ENCODE measurements at places on chromosomes 11 and 22.

DNA sequence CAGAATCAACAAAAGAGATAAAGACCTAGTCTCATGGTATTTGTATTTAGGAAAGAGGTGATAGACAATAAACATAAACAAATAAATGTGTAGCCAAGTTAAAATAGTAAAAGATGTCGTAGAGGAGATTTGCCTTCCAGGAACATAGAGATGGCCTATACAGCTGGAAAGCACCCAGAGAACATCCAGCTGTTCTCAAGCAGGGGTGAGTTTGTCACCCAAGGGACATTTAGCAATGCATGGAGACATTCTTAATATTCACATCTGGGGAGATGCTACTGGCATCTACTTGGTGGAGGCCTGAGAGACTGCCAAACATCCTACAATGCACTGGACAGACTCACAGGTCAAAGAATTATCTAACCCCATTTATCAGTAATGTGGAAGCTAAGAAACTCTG lies 88.3 kb downstream of the C11orf87 start:
- no peak for DNase-seq

DNA sequence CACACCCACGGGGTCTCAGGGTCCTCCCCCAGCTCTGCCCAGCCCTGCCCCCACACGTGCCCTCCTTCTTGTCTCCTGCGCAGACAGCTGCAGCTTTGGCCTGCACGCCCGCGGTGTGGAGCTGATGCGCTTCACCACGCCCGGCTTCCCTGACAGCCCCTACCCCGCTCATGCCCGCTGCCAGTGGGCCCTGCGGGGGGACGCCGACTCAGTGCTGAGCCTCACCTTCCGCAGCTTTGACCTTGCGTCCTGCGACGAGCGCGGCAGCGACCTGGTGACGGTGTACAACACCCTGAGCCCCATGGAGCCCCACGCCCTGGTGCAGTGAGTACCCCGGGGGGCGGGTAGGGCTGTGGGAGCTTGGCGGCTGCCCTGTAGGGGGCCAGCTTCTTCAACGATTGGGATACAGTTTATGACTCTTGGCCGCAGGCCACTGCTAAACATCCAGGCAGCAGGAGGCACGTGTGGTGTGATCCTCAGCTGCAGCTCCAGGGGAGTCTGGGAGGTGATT lies 30.8 kb downstream of the ST14 start:
- DNase-seq: no peak

DNA sequence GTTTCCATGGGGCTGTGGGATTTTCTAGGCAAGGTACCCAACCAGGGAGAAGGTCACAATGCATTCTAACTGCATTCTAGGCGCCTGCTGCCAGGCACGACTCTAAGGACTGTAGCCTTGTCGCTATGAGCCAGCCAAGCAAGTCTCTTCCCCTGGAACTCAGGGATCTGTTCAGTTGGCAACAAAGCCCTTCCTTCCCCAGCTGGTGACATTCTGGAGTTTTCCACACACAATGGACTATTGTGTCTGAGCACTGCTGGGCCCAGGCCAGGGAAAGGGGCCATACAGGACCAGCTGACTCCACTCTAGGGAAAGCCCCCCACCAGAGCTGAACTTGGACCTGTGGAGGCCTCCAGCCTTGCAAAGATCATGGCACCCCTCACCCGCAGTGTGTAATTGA lies 116.8 kb downstream of the RRAS2 start:
- peak; percentile 69 for DNase-seq

- DNase-seq: no peak
These were observed 5.4 kb upstream of the IGLL5 start for GRCh38 chr22:22882033-22882717.

- DNase-seq: peak; percentile 70
These were observed 13.7 kb downstream of the APBB1 start for GRCh38 chr11:6405052-6405667.

GRCh38 chr11:9069256-9069655 lies 22.1 kb downstream of the SCUBE2 start:
- DNase-seq: no peak

DNA sequence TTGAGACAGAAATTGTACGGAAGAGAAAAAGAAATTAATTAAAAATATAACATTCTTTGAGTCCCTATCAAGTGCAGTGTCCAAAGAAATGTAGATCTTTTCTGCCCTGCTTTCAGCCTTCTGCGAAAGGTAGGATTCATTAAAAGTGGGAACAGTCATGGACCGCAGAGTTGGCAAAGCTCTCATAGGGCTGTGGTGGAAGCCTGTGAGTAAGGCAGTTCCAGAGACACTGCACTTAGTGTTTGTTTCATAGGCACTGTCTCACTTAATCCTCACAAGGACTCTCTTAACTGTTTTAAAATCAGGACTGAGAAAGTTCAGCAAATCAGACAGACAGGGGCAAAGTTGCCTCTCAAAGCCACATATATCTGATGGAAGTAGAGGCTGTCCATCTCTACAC lies 5.5 kb downstream of the MRGPRX2 start:
- DNase-seq: no peak

DNA sequence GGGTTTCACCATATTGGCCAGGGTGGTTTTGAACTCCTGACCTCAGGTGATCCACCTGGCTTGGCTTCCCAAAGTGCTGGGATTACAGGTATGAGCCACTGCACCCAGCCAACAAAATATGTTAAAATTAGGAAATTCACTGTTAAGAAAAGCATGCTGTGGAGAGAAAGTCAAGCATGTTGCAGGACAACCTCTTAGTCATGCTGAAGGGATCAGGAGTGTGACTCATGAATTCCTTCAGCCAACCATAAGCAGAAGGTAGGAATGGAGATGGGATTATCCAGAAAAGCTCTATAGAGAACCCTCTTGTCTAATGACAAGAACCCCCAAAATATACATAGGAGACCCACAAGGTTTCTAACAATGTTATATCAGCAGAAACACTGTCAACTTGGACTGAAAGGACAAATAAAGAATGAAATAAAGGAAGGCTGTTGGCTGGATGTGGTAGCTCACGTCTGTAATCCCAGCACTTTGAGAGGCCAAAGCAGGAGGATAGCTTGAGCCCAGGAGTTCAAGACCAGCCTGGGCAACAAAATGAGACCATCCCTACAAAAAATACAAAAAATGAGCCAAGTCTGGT lies 16.0 kb downstream of the MRTFA start:
- no peak for DNase-seq

DNA sequence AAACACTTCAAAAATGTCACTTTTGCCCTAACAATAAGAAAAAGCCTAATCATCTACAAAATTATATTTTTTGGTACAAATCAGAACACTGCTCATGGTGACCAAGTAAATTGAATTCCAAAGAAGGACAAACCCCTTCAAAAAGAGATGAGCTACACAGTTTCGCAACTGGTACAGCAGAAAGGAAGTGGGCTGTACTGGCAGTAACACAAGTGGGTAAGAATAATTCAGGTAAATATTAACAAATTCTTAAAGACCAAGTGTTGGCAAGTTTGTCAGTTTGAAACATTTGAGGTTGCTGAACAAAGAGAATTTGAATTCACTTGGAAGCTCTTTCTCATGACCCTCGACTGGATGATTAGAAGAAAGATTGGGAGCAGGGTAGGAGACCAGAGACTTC lies 35.5 kb downstream of the MSANTD4 start:
- no peak for DNase-seq

- DNase-seq: no peak
These were observed 350.7 kb downstream of the LARGE1 start for GRCh38 chr22:33569559-33569958.

- no peak for DNase-seq
These were observed 87.9 kb downstream of the ADAMTS15 start for GRCh38 chr11:130536106-130537040.

DNA sequence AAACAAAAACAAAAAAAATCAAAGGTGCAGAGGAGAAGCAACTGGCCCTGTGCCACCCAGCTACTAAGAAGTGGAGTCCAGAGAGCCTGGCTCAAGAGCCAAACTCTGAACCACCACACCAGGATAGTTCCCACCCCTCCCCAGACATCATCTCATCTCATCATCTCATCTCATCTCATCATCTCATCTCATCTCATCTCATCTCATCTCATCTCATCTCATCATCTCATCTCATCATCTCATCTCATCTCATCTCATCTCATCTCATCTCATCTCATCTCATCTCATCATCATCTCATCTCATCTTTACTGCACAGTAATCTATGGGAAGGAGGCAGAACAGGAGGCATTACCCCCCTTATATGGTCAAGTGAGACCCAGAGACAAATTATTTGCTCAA lies 8.3 kb downstream of the CHRNA10 start:
- DNase-seq: no peak

GRCh38 chr11:104151404-104152204 lies 12.3 kb downstream of the PDGFD start:
- no peak for DNase-seq

DNA sequence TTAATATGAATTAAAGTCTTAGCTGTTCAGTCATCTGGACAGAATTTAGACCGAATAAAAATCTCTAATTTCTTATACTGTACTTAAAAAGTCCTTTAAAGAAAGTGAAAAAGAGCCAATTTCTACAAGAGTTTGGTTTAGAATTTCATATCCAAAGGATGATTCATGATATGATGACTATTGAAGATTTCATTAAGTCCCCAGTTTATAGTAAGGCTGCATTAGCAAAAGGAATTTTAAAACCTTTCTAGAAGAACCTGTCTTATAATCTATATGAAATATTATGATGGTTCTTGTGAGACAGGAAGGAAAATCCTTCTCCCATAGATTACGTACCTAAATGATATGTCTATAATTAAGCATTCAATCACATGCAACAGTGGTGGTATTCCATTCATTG lies 34.8 kb downstream of the TSG101 start:
- DNase-seq: no peak

DNA sequence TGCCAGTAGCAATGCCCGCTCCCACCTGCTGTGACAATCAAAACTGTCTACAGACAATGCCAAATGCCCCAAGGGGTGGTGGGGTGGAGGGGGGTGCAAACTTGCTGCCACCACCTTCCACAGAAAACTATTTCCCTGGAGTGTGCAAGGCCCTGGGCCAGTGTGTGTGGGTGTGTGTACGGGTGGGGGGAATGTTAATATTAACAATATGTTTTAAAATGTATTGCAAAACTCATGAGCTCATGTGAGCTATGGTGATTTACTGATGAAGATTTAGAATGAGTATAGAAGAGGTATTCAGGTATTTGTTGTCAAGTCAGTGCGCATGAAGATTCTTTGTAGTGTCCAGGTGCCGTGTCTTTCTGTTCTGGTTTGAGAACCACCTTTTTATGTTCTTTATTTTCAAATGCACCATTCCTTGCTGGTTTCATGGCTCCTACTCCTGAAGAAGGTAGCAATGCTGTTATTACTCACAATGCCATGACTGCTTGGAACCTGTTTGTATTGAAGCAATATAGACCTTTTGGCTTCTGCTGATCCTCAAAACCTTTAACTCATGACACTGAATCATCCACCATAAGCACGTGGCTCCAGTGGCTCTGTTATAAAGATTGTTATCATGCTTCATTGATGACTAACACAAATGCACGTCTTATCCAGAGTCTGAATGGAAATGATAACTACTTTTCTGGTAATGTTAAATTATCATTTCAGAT lies 29.9 kb upstream of the AQP11 start:
- DNase-seq: no peak

GRCh38 chr11:84549217-84549616 lies 1077.9 kb downstream of the DLG2 start:
- no peak for DNase-seq

GRCh38 chr22:42976217-42976933 lies 38.6 kb downstream of the PACSIN2 start:
- no peak for DNase-seq

GRCh38 chr11:63874511-63874910 lies 35.6 kb downstream of the MARK2 start:
- DNase-seq: no peak

GRCh38 chr11:14969901-14970323 lies 2.2 kb downstream of the CALCA start:
- no peak for DNase-seq

GRCh38 chr11:114073828-114074381 lies 14.4 kb downstream of the ZBTB16 start:
- no peak for DNase-seq

DNA sequence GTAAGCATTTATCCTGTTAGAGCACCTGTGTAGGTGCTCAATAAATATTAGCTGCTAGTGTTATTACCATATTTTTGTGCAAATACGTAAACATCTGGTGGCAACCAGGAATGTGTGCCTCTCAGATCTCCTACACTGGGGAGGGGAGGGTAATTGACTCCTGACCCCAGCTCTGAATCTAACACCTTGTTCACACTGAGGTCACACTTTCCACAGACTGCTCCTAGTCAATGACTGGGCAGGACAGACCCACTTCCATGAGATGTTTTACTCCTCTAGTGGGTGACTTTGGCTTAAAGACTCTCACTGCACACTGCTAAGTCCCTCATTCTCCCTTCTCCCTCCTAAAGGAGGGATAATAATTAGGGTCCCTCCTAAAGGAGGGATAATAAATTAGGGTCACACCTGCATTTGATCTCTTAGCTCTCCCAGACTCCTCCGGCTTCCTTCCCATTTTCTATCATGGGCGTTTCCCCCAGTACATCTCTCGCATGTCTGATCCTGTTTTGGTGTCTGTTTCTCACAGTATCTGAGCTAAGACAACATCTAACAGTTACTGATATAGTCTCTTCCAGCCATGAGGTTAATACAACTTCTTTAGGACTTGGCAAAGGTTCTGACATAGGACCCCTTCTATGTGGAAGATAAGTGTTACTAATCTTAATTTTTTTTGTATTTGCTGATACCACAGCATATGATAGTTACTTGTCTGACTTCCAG lies 8.0 kb downstream of the CSTPP1 start:
- DNase-seq: no peak

DNA sequence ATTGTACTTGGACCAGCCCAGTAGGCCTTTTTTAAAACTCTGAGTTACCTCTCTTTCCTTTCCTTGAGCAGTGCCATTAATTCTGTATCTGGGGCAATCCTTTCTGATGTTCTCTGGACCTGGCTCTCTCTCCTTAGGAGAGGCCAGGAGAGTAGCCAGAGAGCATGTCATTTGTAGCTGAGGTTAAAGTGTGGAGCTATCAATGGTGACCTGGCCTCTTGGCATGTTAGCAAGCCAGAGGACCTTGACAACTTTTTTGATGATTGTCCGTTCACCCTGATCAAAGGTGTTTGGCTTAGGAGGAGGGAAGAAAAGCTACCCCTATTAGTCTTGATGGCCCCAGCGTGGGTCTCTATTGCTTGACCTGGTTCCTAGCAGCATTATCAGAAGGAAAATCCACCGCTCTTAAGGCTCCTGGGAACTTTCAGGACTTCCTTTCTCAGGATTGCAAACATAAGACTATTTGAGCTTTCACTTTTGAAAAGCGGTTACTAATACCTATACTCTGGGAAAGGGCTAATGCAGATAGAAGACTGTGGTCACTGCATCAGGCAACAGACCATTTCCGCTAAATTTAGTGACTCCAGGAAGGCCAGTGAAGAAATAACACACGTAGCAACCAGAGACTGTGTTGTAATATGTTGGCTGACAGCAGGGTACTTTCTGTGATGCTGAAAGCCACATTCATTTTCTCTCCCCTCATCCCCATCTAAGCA lies 18.2 kb downstream of the LIMK2 start:
- no peak for DNase-seq
